Activated CD4-positive, alpha-beta T cell treated with anti-CD3 and anti-CD28 coated beads, Interleukin-2, amount 50 U/mL, for 24 hours (primary cell): ENCODE measurements at places on chromosomes 3 and 15.

- DNase-seq = no peak
Measured at GRCh38 chr3:161275919-161276318, 54.8 kb downstream of the NMD3 start.

DNA sequence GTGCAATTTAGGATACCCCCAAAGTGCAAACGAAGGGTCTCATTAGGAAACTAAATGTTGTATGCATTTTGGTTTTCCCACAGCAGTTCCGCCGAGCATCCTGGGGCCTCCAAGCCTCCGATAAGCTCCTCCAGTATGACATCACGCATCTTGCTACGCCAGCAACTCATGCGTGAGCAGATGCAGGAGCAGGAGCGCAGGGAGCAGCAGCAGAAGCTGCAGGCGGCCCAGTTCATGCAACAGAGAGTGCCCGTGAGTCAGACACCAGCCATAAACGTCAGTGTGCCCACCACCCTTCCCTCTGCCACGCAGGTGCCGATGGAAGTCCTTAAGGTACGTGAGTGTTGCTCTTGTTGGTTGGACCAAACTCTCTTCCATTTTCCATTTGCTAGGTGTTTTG is 120.5 kb upstream of the SAMMSON start:
- no peak for DNase-seq

DNA sequence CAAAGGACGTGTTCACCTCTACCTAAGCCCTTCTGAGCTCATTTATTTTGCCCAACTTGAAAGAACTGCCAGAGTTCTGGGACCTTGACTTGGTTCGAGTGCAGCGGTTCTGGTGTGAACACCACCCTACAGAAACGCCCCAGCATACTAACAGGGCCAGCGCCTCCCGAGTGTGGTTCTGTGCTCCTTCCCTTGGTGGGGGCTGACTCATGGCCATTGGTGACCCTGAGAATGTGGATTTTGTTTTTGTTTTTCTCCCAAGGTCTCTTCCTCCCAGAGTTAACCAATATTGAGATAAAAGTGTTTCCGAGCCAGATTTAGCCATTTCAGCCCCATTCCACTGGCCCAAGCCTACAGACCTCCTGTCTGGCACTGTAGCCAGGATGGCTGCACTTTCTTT is 27.9 kb downstream of the SEMA7A start:
- no peak for DNase-seq

GRCh38 chr3:61522626-61523025 is 38.7 kb upstream of the PTPRG start:
- no peak for DNase-seq

- no peak for DNase-seq
Measured at GRCh38 chr3:194351080-194351672, at the start of gene CPN2. TSS of gene CPN2 (minus strand) at chr3:194351328. CDS start at chr3:194342702, 8,626 bp downstream.

DNA sequence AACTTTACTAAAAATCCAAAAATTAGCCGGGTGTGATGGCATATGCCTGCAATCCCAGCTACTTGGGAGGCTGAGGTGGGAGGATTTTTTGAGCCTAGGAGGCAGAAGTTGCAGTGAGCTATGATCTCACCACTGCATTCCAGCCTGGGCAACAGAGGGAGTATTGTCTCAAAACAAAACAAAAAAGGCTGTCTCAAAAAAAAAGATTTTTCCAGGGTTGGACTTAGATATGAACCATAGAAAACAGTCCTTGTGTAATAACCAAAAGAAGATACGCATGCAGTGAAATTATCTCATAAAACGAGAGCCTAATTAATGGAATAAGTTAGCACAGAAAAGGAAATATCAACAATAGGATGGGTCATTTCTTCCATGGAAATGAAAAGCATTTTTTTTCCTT is 320.4 kb upstream of the RASGRP1 start:
- no peak for DNase-seq

DNA sequence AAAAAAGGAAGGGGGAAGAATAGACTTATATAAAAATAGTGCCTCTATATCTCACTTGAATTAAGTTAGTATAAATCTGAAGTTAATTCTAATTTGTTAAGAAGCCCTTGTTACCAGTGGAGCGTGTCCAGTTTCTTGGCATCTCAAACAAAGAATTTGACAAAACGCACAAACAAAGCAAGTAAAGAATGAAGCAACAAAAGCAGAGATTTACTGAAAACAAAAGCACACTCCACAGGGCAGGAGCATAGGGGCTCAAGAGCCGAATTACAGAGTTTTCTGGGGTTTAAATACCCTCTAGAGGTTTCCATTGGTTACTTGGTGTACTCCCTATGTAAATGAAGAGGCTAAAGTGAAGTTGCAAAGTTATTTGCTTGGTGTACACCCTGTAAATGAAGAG is 34.0 kb upstream of the GK5 start:
- no peak for DNase-seq

DNA sequence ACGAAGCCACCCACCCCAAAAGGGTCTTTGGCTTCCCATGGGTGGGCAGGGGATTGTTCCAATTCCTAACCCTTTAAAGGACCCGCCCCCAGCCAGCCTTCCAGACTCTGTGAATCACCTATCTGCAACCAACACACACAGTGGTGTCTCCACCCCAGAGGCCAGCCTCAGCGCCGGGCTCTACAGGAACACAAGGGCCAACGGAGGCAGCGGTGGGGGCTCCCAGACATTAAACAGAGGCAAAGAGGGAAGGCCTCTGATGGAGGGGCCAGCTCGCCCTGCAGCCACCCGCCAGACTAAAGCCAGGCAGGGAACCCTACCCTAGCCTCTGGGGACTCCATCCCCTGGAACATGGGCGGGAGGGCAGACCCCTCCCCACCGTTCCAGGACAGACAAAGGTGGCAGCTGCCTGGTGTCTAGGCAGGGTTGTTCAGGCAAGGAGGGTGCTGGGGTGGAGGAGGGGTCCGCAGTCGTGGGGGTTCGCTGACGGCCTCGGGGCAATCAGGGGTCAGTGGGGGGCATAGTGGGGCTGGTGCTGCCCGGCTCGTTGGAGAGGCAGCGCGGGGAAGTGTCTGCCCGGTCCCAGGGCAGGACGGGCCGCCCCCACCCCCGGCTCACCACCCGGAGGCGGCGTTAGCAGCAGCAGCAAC is 448 bp downstream of the SHISA5 start:
- no peak for DNase-seq

GRCh38 chr15:68054628-68055223 is 611 bp downstream of the PIAS1 start:
- DNase-seq = peak; percentile 7

GRCh38 chr3:102670986-102671385 is 236.2 kb downstream of the ZPLD1 start:
- DNase-seq = no peak

- no peak for DNase-seq
Measured at GRCh38 chr15:56040081-56041035, 46.9 kb upstream of the NEDD4 start.

GRCh38 chr3:58022490-58022889 is 14.3 kb downstream of the FLNB start:
- no peak for DNase-seq

DNA sequence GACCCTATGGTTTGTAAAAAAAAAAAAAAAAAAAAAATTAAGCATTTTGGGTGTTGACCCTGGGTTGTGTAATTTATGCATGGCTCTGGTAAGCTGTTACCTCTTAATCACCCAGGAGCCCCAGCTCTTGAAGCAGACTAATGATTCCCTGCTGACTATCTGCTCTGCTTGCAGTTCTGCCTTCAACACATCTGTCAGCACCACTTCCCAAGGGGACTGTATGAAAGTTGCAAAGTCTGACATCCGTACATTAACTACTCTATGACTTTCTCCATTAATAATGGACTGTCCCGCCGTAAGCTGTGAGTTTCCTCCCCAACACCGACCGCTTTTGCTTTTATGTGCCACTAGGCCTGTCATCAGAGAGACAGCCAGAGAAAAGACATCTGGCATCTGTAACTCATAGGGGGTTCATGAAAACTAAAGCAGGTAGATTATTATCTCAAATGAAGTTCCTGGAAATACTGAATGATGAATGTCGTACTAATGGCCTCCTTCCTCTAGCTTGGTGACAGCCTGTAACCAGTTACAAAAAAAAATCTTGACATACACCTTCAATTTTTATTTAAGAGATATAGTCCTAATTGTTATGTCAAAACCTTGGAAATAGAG is 271.5 kb downstream of the IL5RA start:
- DNase-seq = no peak

- no peak for DNase-seq
Measured at GRCh38 chr3:155070932-155071387, 9.2 kb upstream of the MME start.
